ENCODE measurements at places on chromosomes 7 and 10. TPM values are rescaled to one million over a fixed set of nuclear protein-coding genes. Genes with fewer than 3 reads are reported as not detected.

SPDYE1 gene
- not detected for total RNA-seq

AHR gene
- 41.8 TPM for total RNA-seq

DNA sequence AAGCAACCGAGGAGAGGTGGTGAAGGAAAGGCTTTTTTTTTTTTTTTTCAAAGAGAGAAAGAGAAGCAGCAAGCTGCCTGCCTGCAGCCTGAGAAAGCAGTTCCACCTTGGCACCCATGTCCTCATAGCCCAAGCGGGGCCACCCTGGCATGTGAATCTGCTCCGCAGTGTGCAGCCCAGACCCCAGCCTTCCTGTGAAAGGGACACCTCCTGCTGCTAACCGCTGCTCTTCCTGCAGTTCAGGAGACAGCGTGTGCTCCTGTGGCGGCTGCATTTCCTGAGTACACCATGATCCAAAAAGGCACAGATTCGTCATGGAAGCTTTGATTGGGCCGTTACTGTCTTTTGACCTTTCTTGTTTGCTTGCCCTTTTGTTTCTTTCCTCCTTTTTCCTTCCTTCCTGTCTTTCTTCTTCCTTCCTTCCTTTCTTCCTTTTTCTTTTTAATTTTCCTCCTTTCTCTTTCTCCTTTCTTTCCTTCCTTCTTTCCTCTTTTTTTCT lies 38.1 kb downstream of the IKZF1 start:
- no peaks in the 10 kb centered on the region for H3K36me3 ChIP-seq
- DNase-seq, result peak; percentile 55
- no peaks in the 10 kb centered on the region for H3K27me3 ChIP-seq
- no peak overlapping the region for H3K27ac ChIP-seq

DNA sequence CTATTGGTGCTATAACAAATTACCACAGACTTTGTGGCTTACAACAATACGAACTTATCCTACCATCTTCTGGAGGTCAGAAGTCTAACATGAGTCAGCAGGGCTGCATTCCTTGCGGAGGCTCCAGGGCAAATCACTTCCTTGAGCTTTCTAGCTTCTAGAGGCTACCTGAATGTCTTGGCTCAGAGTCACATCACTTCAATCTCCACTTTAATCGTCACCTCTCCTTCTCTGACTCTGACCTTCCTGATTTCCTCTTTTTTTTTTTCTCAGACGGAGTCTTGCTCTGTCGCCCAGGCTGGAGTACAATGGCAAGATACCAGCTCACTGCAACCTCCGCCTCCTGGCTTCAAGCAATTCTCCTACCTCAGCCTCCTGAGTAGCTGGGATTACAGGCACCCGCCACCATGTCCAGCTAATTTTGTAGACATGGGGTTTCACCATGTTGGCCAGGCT lies 44.6 kb upstream of the ANAPC16 start:
- DNase-seq, result no peak
- no peak overlapping the region for H3K27ac ChIP-seq
- no peaks in the 10 kb centered on the region for H3K36me3 ChIP-seq
- H3K27me3 ChIP-seq, result no peaks in the 10 kb centered on the region
- H3K4me1 ChIP-seq, result no peaks in the 10 kb centered on the region
- H3K4me3 ChIP-seq, result no peak overlapping the region

- H3K27me3 ChIP-seq, result no peaks in the 10 kb centered on the region
- DNase-seq, result no peak
- H3K4me3 ChIP-seq, result no peak overlapping the region
- H3K36me3 ChIP-seq, result no peaks in the 10 kb centered on the region
- no peak overlapping the region for H3K27ac ChIP-seq
Observed at GRCh38 chr7:157866336-157866924, 529.6 kb downstream of the DNAJB6 start.

- no peaks in the 10 kb centered on the region for H3K36me3 ChIP-seq
- H3K4me1 ChIP-seq, result no peaks in the 10 kb centered on the region
- H3K27me3 ChIP-seq, result no peaks in the 10 kb centered on the region
- no peak overlapping the region for H3K27ac ChIP-seq
- no peak overlapping the region for H3K4me3 ChIP-seq
Observed at GRCh38 chr7:90334193-90334843, 12.2 kb upstream of the GTPBP10 start.

DNA sequence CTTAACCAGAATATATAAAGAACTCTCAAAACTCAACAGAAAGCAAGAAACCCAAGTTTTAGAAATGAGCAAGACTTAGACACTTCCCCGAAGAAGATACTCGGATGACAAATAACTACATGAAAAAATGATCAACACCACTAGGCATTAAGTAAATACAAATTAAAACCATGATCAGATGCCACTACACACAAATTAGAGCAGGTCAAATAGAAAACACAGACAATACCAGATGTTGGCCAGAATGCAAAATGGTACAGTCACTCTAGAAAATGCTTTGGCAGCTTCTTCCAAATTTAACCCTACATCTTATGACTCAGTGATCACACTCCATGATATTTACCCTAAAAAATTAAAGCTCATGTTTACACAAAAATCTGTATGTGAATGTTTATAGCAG lies 18.4 kb downstream of the TMEM176A start:
- H3K4me1 ChIP-seq, result no peaks in the 10 kb centered on the region
- DNase-seq, result no peak
